ENCODE measurements at places on chromosomes 11 and 22.

DNA sequence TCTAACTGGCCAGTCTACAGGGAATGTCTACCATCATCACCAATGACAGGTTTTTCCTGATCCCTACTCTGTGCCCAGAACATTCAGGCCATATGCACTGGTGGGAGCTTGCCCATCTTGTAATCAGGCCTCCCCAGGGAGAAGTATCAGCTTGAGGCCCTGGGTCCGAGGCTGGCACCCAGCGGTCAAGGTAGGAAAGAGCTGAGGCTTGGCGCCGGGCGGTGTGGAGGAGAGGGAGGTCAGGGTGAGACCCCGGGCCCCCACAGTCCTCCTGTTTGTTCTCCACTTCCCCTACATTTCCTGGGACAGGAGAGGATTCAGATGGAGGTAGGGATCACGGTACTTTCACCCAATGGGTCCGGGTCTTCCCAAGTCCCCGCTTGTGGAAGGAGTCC is 15.5 kb downstream of the TSKU start:
- no peak for DNase-seq

DNA sequence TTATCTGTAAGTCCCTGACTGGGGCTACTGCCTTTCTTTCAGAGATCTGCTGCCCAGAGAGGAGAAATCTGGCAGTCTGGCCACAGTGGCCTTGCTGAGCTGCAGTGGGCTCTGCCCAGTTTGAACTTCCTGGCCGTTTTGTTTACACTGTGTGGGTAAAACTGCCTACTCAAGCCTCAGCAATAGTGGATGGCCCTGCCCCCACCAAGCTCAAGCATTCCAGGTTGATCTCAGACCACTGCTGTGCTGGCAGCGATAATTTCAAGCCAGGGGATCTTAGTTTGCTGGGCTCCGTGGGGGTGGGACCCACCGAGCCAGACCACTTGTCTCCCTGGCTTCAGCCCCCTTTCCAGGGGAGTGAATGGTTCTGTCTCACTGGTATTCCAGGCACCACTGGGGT is 117.5 kb downstream of the TRPC6 start:
- DNase-seq = no peak

DNA sequence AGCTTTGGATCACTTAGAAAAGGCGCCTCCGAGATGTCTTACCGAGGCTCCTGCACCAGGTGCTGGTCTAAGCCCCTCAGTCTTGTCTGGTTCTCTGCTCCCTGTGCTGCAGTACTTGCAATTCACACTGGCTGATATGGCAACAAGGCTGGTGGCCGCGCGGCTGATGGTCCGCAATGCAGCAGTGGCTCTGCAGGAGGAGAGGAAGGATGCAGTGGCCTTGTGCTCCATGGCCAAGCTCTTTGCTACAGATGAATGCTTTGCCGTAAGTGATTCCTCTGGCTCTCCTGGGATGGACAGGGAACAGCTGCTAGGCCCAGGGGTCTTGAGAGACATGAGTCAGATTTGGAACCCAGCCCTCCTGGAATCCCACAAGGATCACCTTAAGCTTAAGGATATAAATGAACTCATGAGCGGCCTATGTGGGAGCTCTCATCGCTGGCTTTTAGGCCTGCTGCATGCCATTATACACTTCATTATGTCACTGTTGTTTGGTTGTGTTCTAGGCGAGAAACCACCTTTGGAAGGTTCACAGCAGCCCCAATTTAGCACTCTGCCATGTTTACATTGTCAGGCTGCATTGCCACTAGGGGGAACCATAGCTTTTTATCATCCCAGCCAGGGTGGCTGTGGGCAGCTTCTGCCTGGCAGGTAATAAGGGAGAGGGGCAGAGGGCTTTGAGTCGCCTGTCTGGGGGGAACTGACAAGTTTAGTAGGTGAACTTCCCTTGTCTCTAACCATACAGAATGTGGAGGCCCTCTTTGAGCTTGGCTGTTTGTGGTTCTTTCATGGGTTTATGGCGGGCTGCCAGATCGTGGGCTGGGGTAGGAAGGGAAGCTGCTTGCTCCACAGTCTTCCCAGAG is 8.5 kb downstream of the ACAD8 start:
- peak; percentile 60 for DNase-seq

- DNase-seq = no peak
These were observed 11.9 kb upstream of the CERK start for GRCh38 chr22:46749682-46750529.

GRCh38 chr11:103079833-103080232 is 12.1 kb downstream of the DCUN1D5 start:
- no peak for DNase-seq

- no peak for DNase-seq
These were observed 328.3 kb downstream of the FAT3 start for GRCh38 chr11:92552942-92553341.

DNA sequence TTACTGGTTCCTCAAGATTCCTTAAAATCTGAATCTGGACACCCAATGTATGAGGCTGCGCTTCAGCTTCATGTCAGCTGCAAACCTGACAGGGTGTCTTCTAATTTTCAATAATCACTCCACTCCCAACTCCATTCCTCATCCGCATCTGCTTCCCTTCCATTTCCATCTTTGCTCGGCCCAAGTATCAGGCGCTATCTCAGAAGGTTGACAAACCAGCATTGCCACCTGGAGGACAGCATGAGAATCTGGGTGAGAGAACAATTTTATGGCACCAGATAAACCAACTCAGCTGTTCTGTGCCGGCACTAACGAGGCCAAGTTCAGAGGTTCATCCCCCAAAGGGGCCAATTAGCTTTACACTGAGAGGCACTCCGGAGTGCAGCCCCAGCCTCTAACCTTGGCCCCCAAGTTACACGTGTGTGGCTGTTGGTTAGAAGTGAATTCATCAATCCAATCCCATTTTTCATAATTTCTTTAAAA is 79.1 kb upstream of the LMO2 start:
- peak; percentile 35 for DNase-seq

- DNase-seq = no peak
These were observed 8.7 kb upstream of the GDPD5 start for GRCh38 chr11:75534259-75535069.

DNA sequence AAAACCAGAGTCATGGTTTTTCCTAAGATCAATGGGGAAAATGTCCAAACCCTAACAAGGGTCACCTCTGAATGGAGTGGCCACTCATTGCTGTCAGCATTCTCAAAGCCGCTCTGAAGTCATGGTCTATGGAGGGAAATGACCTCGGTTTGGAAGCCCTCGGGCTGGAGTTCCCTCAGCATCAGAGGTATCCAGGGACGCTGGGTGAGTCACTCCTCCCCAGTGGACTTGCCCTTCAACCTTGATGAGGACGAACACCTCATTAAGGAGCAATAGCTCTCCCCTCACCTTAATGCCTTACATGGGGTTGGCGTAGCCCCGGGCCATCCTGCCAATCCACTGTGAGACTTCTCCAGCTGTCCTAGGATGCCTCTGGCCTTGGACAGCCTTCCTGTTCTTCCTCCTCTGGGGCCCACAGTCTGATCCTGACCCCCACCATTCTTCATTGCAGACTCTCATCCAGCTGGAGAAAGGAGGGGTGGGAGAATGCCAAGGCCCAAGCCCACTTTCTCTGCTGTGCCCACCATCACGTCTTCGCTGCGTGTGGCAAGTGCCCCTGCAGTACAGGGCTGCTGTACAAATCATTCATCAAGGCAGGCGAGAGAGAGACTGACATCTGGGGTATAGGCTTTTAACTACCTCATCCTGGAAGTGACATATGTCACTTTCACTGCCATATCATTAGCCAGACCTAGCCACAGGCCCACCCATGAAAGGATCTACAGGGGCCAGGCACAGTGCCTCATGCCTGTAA is 25.4 kb upstream of the MYH9 start:
- no peak for DNase-seq

- no peak for DNase-seq
These were observed 24.1 kb upstream of the MICAL3 start for GRCh38 chr22:18048441-18048898.

- no peak for DNase-seq
These were observed 28.9 kb upstream of the CARD18 start for GRCh38 chr11:105168457-105168856.

DNA sequence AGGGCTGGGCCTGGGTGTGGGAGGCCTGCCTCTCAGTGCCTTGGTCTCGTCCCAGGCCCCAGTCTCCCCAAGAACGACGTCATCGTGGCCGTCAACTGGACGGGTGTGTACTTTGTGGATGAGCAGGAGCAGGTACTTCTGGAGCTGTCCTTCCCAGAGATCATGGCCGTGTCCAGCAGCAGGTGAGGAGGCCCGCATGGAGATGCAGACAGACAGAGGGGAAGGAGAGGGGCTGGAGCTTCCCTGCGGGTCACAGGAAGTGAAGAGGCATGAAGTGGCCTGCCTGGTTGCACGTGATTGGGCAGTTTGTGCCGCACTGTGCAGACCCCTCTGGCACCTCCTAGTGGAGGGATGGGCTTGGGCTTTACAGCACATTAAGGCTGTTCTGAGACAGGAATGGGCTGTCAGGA is 70.4 kb downstream of the MYO7A start:
- no peak for DNase-seq

- DNase-seq = no peak
These were observed at the start of gene FGF4 for GRCh38 chr11:69775163-69775755. TSS of gene FGF4 (minus strand) at chr11:69775341. CDS start at chr11:69775084, 257 bp downstream.

GRCh38 chr11:71332046-71332445 is 79.7 kb upstream of the SHANK2 start:
- DNase-seq = no peak

DNA sequence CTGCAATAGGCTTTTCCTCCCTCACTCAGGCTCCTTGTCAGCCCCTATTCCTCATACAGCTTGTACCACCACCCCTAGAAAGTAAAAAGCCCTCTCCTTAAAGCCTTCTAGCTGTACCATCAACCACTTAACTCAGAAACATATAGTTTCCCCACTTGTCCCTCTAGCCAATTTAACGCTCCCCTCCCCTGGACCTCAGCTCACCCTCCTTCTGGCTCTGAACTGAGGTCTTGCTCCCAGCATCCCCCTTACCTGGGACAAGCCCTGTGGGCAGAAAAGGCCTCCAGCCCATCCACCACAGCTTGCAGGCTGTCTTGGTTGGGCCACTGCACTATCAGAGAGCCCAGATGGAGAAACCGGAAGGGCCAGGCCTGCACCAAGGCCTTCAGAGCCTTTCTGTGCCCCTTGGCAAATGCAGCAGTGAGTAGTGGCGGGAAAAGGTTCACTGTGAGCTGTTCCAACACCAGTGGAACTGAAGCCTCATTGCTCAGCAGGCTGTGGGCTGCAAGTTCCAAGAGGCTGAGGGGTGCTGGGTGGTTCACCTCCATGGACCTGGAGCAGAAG is 12.4 kb upstream of the TOP3B start:
- no peak for DNase-seq

- DNase-seq = no peak
These were observed 57.9 kb downstream of the LRRC74B start for GRCh38 chr22:21103633-21104032.

GRCh38 chr11:2707736-2708135 is 7.9 kb upstream of the KCNQ1OT1 start:
- no peak for DNase-seq

DNA sequence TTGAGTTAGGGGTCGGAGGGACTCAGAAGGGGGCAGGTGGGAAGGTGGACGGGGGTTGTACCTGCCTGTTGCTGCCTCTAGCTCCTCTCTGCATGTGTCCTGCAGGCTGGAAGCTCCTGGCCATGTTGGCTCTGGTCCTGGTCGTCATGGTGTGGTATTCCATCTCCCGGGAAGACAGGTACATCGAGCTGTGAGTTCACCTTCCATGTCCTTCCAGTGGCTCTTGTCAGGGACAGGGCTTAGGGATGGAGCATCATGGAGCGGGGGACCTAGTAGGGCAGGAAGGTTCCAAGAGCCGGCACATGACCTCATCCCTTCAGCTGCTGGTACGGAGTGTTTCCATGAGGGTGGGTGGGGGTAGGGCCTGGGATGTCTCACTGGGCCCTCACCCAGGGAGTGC is 50.9 kb downstream of the ST3GAL4 start:
- no peak for DNase-seq

DNA sequence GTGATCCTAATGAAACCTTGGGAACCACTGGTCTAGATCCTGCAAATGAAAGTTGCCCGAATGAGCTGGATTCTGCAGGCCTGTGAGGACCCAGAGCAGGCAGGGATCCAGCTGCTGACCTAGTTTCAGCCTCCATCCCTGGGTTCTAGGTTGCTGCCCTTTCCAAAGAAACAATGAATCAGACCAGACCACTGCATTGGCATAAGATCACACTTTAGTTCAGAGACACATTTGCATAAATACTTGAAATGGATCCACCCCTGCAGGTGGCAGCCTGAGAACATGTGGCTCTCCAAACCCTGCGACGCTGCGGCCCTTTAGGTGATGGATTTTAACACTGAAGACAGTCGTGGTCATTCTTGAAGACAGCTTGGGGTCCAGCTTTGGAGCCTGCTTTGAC is 23.7 kb downstream of the ADAMTS8 start:
- no peak for DNase-seq

GRCh38 chr11:96113193-96113681 is 189.3 kb upstream of the MTMR2 start:
- DNase-seq = no peak

GRCh38 chr11:106063009-106063408 is 14.1 kb downstream of the KBTBD3 start:
- no peak for DNase-seq

- no peak for DNase-seq
These were observed 5.8 kb upstream of the NLRP6 start for GRCh38 chr11:272195-272930.

DNA sequence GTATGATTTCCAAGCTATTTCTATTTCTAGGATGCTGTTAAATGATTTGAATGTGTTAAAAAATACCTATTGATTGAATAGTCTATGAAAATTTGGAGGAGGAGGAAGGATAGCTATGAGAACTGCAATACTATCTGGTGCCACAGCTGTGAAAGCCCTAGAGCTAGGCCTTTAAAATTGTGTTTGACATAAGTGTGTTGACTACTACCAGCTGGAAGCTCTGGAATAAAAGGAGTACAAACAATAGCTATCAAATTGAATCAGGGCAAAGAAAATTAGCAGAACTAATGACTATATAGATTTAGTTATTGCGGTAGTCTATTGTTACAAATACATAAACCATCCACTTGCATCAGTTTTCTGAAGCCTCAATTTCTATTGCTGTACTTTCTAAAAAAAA is 124.8 kb upstream of the CNTN5 start:
- DNase-seq = no peak

GRCh38 chr11:9274499-9275258 is 9.5 kb upstream of the DENND5A start:
- no peak for DNase-seq

- DNase-seq = no peak
These were observed 22.0 kb downstream of the OOSP3 start for GRCh38 chr11:59900366-59901126.

DNA sequence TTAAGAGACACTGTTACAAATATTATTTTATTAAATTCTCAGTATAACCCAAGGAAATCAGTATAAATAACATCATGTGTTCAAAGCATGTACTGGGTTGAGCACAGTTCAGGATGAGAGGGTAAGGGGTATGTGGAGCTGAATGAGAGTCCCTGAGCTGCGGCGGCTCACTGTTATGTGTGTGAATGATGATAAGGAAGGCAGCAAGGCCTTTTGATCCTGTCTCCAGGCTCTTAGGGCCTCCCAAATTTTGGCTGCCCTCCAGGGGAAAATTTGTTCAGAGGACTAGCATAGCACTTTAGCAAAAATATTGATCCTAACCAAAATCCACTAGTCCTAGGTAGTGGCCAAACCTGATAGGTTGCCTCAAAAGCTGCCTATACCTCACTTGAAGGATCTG is 86.1 kb upstream of the SPON1 start:
- no peak for DNase-seq

- DNase-seq = peak; percentile 61
These were observed 3.5 kb upstream of the KRTAP5-6 start for GRCh38 chr11:1693327-1694063.

- no peak for DNase-seq
These were observed 53.6 kb downstream of the BCR start for GRCh38 chr22:23233752-23234408.

All from CD4-positive, alpha-beta T cell treated with Interferon alpha-2 for 1 hour (primary cell).